ENCODE measurements at places on chromosomes 3 and 15.

- DNase-seq, result no peak
Measured at GRCh38 chr15:29687939-29688505, 134.2 kb downstream of the TJP1 start.

DNA sequence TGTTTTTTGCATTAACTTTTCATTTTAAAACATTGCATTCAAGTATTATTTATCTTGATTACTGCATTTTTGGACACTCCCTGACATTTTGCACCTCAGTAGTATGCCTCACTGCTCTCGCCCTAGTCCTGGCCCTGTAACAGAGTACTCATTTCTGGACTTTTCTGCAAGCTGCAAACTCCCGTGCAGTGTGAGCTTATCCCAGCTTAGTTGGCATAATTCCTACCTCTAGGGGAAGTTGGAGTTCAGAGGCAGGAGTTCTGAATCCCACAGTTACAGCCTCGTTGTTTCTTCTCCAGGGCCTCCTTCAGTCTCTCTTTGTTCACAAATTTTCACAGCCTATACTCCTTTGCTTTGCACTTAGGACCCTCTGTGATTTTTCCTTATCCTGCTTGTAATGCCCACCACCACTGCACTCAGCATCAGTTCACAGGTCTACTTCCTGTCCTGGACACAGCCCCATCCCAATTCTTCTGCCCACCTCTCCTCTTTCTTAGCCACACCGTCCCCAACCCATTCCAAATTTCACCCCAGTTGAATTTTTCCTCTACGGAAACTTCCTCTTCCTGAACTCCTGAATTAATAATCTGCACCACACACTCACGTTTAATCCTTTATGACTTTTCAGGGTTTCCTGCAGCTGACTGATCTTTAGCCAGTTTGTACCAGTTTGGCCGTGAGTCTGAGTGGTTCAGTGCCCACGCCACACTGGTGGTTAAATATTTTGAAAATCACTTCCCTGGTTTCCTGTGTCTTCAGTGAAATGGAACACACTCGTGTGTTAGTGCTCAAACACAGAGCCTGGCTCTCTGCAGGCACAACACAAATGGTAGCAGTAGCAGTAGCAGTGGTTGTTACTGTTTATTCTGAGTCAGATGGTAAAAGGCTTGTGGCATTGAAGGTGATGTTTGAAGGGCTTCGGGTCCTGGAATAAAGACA lies 6.3 kb upstream of the CTSH start:
- no peak for DNase-seq

DNA sequence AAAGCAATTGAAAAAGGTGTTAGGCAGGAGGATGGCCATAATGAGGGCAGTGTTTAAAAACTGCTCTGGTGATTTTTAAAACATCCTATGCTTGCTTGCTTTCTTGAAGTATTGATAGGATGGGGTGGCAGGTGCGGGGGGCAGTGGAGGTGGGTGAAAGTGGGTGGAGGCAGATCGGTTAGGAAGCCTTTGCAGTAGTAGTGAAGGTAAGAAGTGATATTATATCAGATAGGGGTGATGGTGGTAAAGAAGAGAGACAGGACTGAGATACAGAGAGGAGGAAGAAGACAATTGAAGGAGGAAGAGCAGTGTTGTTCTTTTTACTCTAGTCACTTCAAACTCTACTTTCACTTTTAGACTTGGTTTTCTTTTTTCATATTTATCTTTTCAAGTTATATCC lies 11.1 kb downstream of the ZNF80 start:
- no peak for DNase-seq

- DNase-seq, result no peak
Measured at GRCh38 chr15:95580121-95580520, 750.4 kb upstream of the NR2F2 start.

- DNase-seq, result no peak
Measured at GRCh38 chr3:21056293-21056692, 694.7 kb downstream of the ZNF385D start.

GRCh38 chr15:74226761-74227540 lies 9.2 kb upstream of the CCDC33 start:
- no peak for DNase-seq

All from activated T-cell treated with anti-CD3 and anti-CD28 coated beads for 4 hours (primary cell).